ENCODE measurements at places on chromosomes 3 and 15.

DNA sequence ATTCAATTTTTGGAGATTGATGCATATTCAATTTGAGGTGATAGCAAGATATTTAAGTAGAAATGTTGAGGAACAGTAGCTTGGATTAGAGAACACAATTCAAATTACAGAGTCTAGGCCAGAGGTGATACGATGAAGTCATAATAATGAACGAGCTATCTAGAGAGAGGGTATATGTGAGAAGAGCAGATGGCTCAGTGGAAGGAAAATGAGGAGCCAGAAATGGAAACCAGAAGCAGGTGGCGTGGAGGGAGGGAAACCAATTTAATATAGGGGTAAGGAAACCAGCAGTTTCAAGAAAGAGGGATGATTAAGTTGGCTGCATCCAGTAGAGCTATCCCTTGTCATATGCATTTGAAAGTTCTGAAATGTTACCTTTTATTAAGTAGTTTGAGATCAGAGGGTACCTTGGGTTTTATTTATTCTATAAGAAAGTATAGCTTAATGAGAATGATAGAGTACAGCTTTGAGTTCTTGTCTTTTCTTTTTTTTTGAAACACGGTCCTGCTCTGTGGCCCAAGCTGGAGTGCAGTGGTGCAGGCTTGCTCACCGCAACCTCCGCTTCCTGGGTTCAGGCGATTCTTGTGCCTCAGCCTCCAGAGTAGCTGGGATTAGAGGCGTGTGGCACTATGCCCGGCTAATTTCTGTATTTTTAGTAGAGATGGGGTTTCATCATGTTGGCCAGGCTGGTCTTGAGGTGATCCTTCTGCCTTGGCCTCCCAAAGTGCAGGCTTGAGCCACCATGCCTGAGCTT is 22.1 kb downstream of the NCK1 start:
- no peak for DNase-seq

DNA sequence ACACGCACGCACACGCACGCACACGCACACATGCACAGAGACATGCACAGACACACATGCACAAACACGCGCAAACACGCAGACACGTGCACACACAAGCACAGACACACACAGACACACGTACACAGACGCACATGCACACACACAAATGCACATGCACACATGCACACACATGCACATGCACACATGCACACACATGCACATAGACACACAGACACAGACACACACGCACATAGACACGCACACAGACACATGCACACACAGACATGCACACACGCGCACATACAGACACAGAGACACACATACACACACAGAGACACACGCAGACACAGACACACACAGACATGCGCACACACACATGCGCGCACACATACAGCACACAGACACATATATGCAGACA is 26.4 kb upstream of the PIGZ start:
- DNase-seq = no peak

- DNase-seq = no peak
These were observed 43.4 kb downstream of the TLE3 start for GRCh38 chr15:70054366-70054765.

DNA sequence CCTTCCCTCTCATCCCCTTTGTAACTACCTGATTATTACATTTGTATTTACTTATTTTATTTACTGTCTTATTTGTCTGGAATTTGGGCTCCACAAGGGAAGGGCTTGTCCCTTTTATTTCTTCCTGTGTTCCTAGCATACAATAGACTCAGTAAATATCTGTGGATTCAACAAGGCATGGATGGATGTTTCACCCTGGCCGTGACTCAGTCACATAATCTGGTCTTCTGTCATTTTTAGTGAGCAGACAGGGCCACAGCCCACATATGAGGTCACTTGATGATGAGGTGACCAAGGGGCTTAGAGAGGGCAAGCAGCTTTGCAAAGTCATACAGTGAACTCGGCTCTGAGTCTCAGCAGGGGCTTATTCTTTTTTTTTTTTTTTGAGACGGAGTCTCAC is 7.8 kb upstream of the DAG1 start:
- no peak for DNase-seq
